ENCODE measurements at places on chromosomes 3 and 15. TPM values are rescaled to one million over a fixed set of nuclear protein-coding genes. Genes with fewer than 3 reads are reported as not detected.
A peak's percentile ranks its signal among the peaks of the same experiment; 100 is the strongest.

The RSL24D1 gene
- 30.3 TPM for total RNA-seq

The GATA2 gene
- 17.7 TPM for total RNA-seq

The FAH gene
- 25.5 TPM for total RNA-seq

The SPG11 gene
- 65.1 TPM for total RNA-seq

The CIP2A gene
- total RNA-seq = 4.1 TPM

The CD276 gene
- 172 TPM for total RNA-seq

The ESYT3 gene
- total RNA-seq = 6.3 TPM

The TPRA1 gene
- total RNA-seq = 41.0 TPM

- H3K4me1 ChIP-seq = peaks cover 41% of the 10 kb centered on the region
- no peak for DNase-seq
- H3K36me3 ChIP-seq = no peaks in the 10 kb centered on the region
- peaks cover 9% of the 10 kb centered on the region for H3K27me3 ChIP-seq
- no peak overlapping the region for H3K4me3 ChIP-seq
Observed at GRCh38 chr15:62453981-62454380, 288.9 kb upstream of the C2CD4B start.

DNA sequence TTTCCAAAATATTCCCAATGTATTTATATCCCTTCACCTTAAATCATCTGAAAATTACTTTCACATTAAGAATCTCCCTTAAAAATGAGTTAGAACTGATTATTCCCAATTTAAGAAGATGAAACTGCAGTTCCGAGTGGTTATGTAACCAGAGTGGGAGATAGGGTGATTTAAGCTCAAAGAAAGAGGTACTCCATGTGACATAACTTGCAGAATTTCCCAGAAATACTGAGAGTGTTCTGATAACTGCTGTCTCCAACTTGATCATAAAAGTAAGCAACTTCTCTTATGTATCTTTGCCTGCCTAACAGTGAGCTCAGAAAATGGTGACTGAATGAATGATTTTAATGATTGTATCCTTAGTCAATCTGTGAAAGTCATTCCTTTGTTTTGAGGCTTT is 32.3 kb downstream of the ARRDC4 start:
- no peak overlapping the region for H3K27ac ChIP-seq
- H3K27me3 ChIP-seq = no peaks in the 10 kb centered on the region
- no peaks in the 10 kb centered on the region for H3K4me1 ChIP-seq
- no peaks in the 10 kb centered on the region for H3K36me3 ChIP-seq
- H3K4me3 ChIP-seq = no peak overlapping the region

GRCh38 chr15:71115567-71116351 is 488 bp downstream of the THSD4 start:
- H3K4me1 ChIP-seq = peaks cover 16% of the 10 kb centered on the region
- peak; percentile 50 for DNase-seq
- no peak overlapping the region for H3K27ac ChIP-seq
- H3K27me3 ChIP-seq = peaks cover 9% of the 10 kb centered on the region

DNA sequence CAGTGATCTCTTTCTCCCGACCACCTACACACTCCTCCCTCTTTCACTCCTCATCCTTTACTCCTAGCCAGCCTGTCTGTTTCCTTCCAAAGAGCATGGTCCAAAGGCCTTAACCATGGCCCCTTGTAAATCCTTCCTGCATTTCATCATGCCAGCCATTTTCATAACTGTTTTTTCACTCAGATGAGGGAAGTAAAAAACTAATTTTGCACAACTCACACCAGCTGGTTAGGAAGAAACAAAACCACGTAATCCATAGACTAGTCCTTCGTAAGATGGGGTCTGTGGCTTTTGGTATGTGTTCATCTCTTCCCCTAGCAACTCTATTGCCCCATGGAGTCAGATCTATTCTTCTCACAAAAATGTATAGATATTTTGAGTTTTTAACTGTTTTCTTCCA is 187.8 kb downstream of the SHOX2 start:
- H3K4me3 ChIP-seq = no peak overlapping the region
- H3K36me3 ChIP-seq = no peaks in the 10 kb centered on the region
- H3K27me3 ChIP-seq = no peaks in the 10 kb centered on the region

DNA sequence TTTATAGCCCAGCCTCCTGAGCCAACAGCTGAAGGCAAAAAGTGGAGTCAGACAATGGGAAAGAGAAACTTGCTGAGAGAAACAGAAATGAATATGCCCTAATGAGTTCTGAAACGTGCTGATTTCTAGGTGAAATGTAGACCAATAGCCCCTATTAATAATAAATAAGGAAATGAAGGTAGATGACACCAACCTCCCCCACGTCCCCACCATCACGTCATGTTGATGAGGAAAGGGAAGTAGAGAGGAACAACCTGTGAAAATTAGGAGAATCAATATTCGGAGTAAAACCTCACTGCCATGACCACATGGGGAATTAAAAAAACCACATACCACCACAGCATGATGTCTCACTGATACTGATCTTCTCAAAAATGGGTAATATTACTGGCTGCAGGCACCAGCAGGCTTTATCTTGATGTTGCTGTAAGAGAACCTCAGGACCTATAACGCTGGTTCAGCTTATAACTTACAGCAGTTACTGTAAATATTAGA is 64.0 kb downstream of the KAT2B start:
- H3K4me3 ChIP-seq = no peak overlapping the region
- no peak for DNase-seq
- peaks cover 6% of the 10 kb centered on the region for H3K4me1 ChIP-seq
- H3K27me3 ChIP-seq = no peaks in the 10 kb centered on the region

DNA sequence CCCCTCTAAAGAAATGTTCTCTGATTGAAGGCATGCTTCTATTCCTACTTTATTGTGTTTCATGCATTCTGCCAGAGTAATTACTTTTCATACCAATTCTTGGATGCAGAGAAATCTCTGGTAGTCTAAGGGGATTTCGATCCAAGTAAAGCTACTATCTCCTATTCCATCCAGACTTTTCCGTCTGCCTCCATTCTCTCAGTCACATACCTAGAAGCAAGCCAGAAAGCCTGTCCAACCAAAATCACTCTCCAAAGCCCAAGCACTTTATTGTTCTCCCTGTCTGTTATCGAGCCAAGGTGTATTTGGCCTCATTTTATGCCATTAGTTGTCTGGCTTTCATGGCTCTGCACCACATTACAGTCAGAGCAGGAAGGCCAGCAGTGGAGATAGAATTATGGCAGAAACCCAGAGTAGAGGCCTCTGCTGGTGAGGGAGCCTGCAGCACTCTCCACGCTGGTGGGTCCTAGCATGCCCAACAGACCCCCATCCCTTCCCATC is 95.9 kb downstream of the SLC49A4 start:
- H3K27ac ChIP-seq = peak overlapping the region; percentile 27
- H3K4me3 ChIP-seq = no peak overlapping the region
- H3K27me3 ChIP-seq = no peaks in the 10 kb centered on the region
- no peaks in the 10 kb centered on the region for H3K36me3 ChIP-seq

GRCh38 chr15:34065261-34065660 is 26.3 kb upstream of the AVEN start:
- H3K27me3 ChIP-seq = no peaks in the 10 kb centered on the region
- H3K4me1 ChIP-seq = no peaks in the 10 kb centered on the region
- no peak overlapping the region for H3K27ac ChIP-seq
- no peaks in the 10 kb centered on the region for H3K36me3 ChIP-seq
- DNase-seq = no peak

DNA sequence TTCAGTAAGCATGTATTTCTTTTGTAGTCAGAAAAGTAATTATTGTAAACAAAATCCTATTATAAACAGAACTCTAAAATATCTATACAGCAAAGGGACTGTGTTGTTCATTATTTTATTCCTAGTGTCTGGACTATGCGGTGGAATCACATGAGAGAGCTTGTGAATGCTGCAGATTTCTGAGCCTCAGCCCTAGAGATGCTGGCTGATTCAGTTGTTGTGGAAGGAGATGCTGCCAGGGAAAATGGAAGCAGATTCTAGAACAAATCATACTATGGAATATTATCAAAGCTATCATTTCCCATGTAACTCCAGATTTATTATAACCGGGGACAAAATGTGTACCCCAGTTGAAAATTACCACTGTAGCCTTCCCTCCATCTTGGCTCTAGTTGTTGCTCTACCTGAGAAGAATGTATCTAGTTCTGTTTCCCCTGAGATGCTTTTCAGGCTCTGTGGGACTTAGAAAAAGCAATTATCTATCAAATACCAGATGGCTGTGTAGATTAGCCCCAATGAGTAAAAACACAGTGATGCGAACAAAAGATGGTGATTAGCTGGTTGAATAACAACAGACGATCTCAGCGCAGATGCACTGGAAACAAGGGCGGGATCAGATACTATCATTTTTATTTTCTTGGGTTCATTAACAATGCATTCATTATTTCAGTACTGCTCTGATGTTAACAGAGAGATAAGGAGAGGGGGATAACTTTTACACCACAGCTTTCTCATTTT is 131.3 kb downstream of the TMEM108 start:
- no peak overlapping the region for H3K27ac ChIP-seq
- H3K4me1 ChIP-seq = no peaks in the 10 kb centered on the region
- H3K4me3 ChIP-seq = no peak overlapping the region
- no peak for DNase-seq

- no peaks in the 10 kb centered on the region for H3K27me3 ChIP-seq
- no peaks in the 10 kb centered on the region for H3K4me1 ChIP-seq
- no peak for DNase-seq
- no peaks in the 10 kb centered on the region for H3K36me3 ChIP-seq
- H3K27ac ChIP-seq = no peak overlapping the region
Observed at GRCh38 chr3:145716519-145716918, 444.5 kb downstream of the PLOD2 start.

- peak overlapping the region; percentile 90 for H3K27ac ChIP-seq
- H3K27me3 ChIP-seq = peaks cover 6% of the 10 kb centered on the region
- H3K4me3 ChIP-seq = no peak overlapping the region
- peaks cover 33% of the 10 kb centered on the region for H3K4me1 ChIP-seq
Observed at GRCh38 chr3:46695962-46696894, 2.7 kb upstream of the ALS2CL start.

- DNase-seq = no peak
- H3K4me1 ChIP-seq = no peaks in the 10 kb centered on the region
- H3K4me3 ChIP-seq = no peak overlapping the region
- H3K27me3 ChIP-seq = no peaks in the 10 kb centered on the region
Observed at GRCh38 chr3:47128137-47128536, 35.8 kb downstream of the SETD2 start.

DNA sequence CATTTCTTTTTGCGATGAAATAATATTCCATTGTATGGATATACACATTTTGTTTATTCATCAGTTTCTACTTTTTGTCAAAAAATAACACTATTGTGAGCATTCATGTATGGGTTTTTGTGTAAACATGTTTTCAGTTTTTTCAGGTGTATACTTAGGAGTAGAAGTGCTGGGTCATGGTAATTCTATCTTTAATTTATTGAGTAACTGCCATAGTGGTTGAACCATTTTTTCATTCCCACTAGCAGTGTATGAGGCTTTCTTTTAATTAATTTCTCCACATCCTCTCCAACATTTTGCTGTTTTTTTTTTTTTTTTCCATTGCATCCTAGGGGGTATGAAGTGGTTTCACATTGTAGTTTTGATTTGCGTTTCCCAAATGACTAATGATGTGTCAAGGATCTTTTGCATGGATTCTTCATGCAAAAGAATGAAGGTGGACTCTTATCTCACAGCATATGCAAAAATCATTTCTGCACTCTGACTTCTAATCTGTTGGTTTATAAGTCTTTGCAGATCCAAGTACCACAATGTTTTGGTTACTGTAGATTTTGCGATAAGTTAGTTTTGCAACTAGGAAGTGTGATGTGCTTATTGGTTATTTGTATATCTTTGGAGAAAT is 12.6 kb downstream of the ATP2C1 start:
- no peaks in the 10 kb centered on the region for H3K36me3 ChIP-seq
- peak; percentile 46 for DNase-seq
- no peak overlapping the region for H3K4me3 ChIP-seq
- no peak overlapping the region for H3K27ac ChIP-seq

DNA sequence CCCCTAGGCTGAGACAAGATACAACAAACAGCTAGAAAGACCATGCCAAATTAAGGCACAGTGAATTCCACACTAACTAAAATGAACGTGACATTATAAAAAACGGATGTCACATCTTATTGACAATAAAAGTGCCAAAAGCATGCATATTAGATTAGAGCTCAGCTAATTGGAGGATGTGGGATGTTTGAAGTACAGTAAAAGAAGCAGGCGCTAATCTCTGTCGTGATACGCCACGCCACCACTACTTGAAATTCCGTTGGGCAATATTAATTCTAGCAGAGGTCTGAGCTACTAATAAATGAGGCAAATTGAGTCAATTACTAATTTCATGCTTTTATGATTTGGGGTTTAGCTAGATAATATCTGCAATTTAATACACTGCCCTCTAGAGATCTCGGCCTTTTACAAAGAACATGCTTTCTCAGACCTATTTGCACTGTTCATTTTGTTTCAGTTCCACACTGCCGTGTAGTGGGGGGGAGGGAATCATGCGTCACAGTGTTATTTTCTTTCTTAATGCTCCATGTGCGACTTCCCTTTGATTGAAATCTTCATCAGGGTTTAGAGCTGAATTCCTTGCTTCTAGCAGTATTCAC is 52.9 kb upstream of the ROBO2 start:
- H3K4me1 ChIP-seq = no peaks in the 10 kb centered on the region
- H3K36me3 ChIP-seq = no peaks in the 10 kb centered on the region
- H3K27me3 ChIP-seq = no peaks in the 10 kb centered on the region
- no peak overlapping the region for H3K27ac ChIP-seq

DNA sequence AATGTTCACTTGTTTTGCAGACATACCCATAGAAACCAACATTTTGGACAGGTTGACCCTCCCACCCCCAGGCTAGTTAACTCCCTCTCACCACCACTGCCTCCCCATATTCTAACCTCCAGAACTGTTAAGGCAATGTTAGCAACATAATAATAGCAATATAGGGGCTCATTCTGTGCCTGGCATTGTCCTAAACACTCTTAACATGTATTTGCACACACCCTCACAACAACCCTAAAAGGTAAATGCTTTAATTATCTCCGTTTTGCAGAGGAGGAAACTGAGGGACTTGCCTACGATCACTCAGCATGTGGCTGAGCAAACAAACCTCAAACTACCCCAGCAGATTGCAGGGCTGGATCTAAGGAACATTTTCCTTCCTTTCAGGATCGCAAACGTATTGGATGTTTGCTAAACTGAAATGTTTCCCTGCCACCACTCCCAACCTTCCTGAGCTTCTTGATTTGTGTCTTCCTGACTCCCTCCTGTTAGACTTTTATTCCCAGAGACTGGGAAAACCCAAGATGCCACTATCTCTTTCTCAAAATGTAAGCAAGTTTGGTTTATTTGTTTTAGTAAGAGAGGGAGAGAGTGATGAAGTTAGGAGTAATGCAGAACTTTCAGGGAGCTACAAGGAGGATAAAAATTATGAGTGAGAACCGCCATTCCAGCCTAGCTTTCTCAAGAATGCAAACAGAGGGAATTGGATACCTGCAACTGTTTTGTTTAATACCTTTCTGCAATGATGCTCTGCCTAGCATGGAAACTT is 1.3 kb downstream of the SCG5 start:
- H3K27me3 ChIP-seq = no peaks in the 10 kb centered on the region
- peaks cover 12% of the 10 kb centered on the region for H3K4me1 ChIP-seq
- H3K4me3 ChIP-seq = no peak overlapping the region
- no peaks in the 10 kb centered on the region for H3K36me3 ChIP-seq

GRCh38 chr3:39130693-39131265 is 22.6 kb downstream of the CSRNP1 start:
- no peak overlapping the region for H3K4me3 ChIP-seq
- no peaks in the 10 kb centered on the region for H3K36me3 ChIP-seq
- no peak for DNase-seq
- no peak overlapping the region for H3K27ac ChIP-seq
- no peaks in the 10 kb centered on the region for H3K27me3 ChIP-seq

- H3K4me1 ChIP-seq = peaks cover 15% of the 10 kb centered on the region
- H3K4me3 ChIP-seq = no peak overlapping the region
- DNase-seq = peak; percentile 45
- no peaks in the 10 kb centered on the region for H3K36me3 ChIP-seq
- H3K27ac ChIP-seq = no peak overlapping the region
- H3K27me3 ChIP-seq = no peaks in the 10 kb centered on the region
Observed at GRCh38 chr15:33007303-33007855, 187.1 kb downstream of the FMN1 start.

All from cardiac muscle cell (in vitro differentiated cells and primary cell).